Fibroblast of lung (primary cell): ENCODE measurements at places on chromosomes 3 and 15. TPM values are rescaled to one million over a fixed set of nuclear protein-coding genes. Genes with fewer than 3 reads are reported as not detected.

DNA sequence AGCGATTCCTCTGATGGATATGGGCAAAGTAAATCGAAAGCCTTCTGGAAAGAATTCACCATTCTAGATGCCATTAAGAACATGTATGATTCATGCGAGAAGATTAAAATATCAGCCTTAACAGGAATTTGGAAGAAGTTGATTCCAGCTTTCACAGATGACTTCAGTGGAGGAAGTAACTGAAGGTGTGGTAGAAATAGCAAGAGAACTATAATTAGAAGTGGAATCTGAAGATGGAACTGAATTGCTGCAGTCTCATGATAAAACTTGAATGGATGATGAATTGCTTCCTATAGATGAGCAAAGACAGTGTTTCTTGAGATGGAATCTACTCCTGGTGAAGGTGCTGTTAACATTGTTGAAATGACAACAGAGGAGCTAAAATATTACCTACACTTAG lies 30.1 kb upstream of the TBC1D23 start:
- H3K27ac ChIP-seq = no peak overlapping the region
- H3K36me3 ChIP-seq = no peaks in the 10 kb centered on the region
- H3K4me3 ChIP-seq = no peak overlapping the region
- DNase-seq = no peak
- no peaks in the 10 kb centered on the region for H3K27me3 ChIP-seq

Gene DCUN1D1
- total RNA-seq = 26.6 and 27.5 TPM in 2 replicates

GRCh38 chr3:4979428-4980228 lies at the start of gene BHLHE40:
TSS of gene BHLHE40 (plus strand) at chr3:4979437. CDS start at chr3:4979719, 282 bp downstream.
- DNase-seq = peak; percentile 59
- H3K4me3 ChIP-seq = peak within 1 kb of the TSS; percentile 75
- peaks cover 5% of the 10 kb centered on the region for H3K36me3 ChIP-seq
- H3K27ac ChIP-seq = peak within 1 kb of the TSS; percentile 97
- peaks cover 20% of the 10 kb centered on the region for H3K4me1 ChIP-seq
- no peaks in the 10 kb centered on the region for H3K27me3 ChIP-seq

GRCh38 chr3:114609973-114610630 lies 316.3 kb downstream of the TIGIT start:
- H3K36me3 ChIP-seq = no peaks in the 10 kb centered on the region
- no peaks in the 10 kb centered on the region for H3K27me3 ChIP-seq
- peak overlapping the region; percentile 27 for H3K27ac ChIP-seq
- no peak for DNase-seq

DNA sequence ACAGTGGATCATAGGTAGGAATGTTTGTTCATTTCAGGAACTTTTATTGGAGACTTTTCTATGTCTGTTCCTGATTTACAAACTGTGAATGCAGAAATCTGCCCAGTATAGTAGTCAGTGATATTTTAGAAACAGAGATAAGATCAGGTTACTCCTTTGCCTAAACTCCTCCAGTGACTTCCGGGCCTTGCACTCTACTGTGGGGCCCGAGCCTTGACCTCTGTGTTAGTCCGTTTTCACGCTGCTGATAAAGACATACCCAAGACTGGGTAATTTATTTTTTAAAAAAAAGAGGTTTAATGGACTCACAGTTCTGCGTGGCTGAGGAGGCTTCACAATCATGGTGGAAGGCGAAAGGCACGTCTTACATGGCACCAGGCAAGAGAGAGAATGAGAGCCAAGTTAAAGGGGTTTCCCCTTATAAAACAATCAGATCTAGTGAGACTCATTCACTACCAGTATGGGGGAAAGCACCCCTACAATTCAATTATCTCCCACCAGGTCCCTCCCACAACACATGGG lies 127.1 kb downstream of the DNAJB8 start:
- H3K27me3 ChIP-seq = no peaks in the 10 kb centered on the region
- H3K27ac ChIP-seq = no peak overlapping the region

Gene RAD54L2
- 12.3 and 17.2 TPM in 2 replicates for total RNA-seq

Gene DUOX2
- not detected in 2 replicates for total RNA-seq
